Tibial nerve (tissue), 4 donors: ENCODE measurements at places on chromosomes 3 and 15.

- no peaks in the 10 kb centered on the region for H3K4me1 ChIP-seq
- no peak overlapping the region for H3K27ac ChIP-seq
- no peaks in the 10 kb centered on the region for H3K27me3 ChIP-seq
- H3K4me3 ChIP-seq: no peak overlapping the region
- DNase-seq: no peak
These were observed 89.5 kb downstream of the ZMAT3 start for GRCh38 chr3:178982137-178982536.

DNA sequence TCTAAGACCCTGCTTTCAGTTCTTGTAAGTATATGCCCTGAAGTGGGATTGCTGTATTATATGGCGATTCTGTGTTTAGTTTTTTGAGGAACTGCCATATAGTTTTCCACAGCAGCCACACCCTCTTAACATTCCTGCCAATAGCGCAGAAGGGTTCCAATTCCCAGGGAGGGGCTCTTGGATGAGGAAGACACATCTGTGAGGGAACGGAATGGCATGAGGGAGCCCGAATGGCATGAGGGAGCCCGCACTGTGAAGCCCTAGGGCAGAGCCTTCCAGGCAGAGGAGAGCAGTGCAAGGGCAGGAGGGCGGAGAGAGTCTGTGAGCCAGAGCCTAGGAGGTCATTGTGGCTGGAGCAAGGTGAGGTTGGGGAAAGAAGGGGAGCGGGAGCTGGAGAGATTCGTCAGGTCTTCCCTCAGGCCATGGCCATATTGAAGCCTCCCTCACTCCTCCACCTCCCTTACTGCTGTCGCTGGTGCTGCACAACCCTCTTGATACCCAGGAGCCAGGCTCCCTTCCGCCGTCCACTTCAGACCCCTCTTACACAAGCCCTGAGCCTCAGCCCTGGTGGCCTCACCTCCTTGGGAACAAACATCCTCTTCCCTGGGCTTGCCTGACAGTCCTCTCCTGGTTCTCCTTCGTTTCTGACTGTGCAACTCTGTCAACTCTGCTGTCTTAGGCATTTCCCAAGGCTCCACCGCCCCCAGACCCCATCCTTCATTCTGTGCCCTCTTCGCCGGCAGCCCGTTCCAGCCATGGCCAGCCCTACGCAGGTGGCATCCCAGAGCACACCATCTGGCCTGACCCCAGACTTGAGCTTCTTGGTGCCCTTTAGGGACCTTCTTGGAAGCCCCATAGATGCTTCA lies 51.4 kb downstream of the FGD5 start:
- no peaks in the 10 kb centered on the region for H3K27me3 ChIP-seq
- no peak overlapping the region for H3K4me3 ChIP-seq
- no peak for DNase-seq
- H3K27ac ChIP-seq: no peak overlapping the region
- no peaks in the 10 kb centered on the region for H3K36me3 ChIP-seq

- no peak overlapping the region for H3K27ac ChIP-seq
- no peaks in the 10 kb centered on the region for H3K27me3 ChIP-seq
- no peak overlapping the region for H3K4me3 ChIP-seq
- DNase-seq: no peak
These were observed 3.9 kb upstream of the KBTBD13 start for GRCh38 chr15:65072617-65073016.

DNA sequence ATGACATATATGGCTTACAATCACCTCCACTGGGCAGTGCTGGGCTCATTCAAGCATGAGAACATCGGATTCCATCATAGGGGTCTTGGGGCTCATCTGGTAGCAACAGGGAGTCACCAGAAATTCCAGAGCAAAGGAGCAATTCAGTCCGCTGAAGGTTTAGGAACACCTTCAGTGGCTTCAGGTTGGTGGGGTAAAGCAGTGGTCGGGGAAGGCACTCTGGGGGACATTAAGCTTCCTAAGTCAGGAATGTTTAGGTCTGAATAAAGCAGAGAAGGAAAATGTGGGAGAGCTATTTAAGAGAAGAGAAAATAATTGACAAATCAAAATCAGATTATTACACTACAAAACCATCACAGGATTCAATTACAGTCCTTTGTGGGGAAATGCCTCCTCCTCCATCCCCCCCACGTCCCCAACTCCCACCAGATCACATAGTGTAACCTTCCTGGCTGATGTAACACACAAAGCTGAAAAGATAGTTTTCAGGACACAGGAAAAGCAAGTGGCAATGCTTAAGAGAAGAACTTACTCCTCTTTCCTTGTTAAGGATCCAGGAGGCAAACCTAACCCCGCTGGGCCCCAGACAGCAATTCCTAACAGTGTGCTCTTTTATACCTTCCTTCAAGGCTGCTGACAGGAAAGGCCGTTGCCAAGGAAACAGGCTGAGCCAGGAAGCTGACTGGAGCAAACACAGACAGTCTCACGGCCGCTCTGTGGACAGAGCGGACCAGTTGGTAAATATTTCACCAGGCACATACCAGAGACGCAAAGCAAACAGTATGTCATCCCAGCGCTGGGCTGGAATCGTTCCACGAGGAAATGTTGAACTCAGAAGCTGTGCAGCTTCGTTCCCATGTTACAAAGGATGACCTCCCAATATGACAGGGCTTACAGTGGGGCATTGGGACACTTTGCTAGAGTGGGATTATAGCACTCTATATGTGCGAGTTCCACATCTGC lies 57.5 kb upstream of the LMCD1 start:
- H3K4me1 ChIP-seq: peaks cover 13% of the 10 kb centered on the region
- no peaks in the 10 kb centered on the region for H3K27me3 ChIP-seq
- H3K27ac ChIP-seq: peak overlapping the region; percentile 75
- DNase-seq: peak; percentile 56

DNA sequence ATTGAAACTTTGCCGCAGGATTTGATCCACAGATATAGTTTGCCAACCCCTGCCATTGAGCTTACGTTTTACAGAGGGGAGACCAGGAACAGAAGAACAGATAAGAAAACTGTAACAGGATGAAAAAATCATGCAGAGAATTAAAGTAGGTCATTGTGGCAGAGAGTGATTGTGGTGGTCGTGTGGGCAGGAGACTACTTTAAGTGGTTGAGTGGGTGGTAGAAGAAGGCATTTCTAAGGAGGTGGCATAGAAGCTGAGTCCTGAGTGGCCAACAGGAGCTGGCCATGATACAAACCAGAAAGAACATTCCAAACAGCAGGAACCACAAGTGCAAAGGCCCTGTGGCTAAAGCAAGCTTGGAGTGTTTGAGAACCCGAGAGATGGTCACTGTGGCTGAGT lies 34.5 kb downstream of the COLQ start:
- no peaks in the 10 kb centered on the region for H3K27me3 ChIP-seq
- H3K4me1 ChIP-seq: no peaks in the 10 kb centered on the region
- no peaks in the 10 kb centered on the region for H3K36me3 ChIP-seq
- no peak overlapping the region for H3K27ac ChIP-seq
- DNase-seq: no peak

DNA sequence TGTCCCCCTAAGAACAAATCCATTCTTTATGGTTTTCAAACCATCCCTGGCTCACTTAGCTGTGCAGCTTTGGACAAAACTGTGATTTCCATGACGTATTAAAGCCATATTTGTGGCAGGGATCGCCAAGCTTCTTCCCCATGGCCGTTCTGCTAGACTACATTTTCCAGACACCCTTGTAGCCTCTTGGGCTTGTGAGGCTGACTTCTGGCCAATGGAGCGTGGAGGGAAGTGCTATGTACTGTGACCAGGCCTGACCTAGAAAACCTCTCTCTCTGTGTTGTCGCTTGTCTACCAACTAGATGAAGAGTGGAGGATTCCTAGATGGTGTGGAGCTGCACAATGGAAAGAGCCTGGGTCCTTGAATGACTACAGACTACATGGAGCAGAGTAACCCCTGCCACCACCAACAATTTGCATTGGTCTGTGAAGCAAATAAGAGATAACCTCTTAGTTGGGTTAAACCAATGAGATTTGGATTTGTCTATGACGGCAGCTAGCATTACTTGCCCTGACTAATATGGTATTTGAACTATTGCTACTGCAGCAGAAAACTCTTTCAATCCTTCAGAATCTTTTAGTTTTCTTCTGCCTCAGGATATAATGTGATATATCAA lies 22.1 kb upstream of the MGLL start:
- H3K4me3 ChIP-seq: no peak overlapping the region
- no peaks in the 10 kb centered on the region for H3K4me1 ChIP-seq
- no peak overlapping the region for H3K27ac ChIP-seq
- H3K27me3 ChIP-seq: no peaks in the 10 kb centered on the region
- DNase-seq: no peak

GRCh38 chr15:89666184-89666857 lies 11.1 kb upstream of the KIF7 start:
- no peak for DNase-seq
- no peaks in the 10 kb centered on the region for H3K27me3 ChIP-seq
- H3K4me3 ChIP-seq: no peak overlapping the region
- no peaks in the 10 kb centered on the region for H3K36me3 ChIP-seq
- H3K27ac ChIP-seq: peak overlapping the region; percentile 91

GRCh38 chr3:195450731-195451229 lies 8.0 kb upstream of the ACAP2 start:
- no peaks in the 10 kb centered on the region for H3K36me3 ChIP-seq
- H3K27me3 ChIP-seq: no peaks in the 10 kb centered on the region
- peak; percentile 69 for DNase-seq
- H3K4me3 ChIP-seq: no peak overlapping the region
- H3K4me1 ChIP-seq: peaks cover 7% of the 10 kb centered on the region

GRCh38 chr15:96402403-96402802 lies 71.9 kb downstream of the NR2F2 start:
- H3K4me1 ChIP-seq: no peaks in the 10 kb centered on the region
- no peaks in the 10 kb centered on the region for H3K27me3 ChIP-seq
- H3K27ac ChIP-seq: no peak overlapping the region
- H3K36me3 ChIP-seq: no peaks in the 10 kb centered on the region

DNA sequence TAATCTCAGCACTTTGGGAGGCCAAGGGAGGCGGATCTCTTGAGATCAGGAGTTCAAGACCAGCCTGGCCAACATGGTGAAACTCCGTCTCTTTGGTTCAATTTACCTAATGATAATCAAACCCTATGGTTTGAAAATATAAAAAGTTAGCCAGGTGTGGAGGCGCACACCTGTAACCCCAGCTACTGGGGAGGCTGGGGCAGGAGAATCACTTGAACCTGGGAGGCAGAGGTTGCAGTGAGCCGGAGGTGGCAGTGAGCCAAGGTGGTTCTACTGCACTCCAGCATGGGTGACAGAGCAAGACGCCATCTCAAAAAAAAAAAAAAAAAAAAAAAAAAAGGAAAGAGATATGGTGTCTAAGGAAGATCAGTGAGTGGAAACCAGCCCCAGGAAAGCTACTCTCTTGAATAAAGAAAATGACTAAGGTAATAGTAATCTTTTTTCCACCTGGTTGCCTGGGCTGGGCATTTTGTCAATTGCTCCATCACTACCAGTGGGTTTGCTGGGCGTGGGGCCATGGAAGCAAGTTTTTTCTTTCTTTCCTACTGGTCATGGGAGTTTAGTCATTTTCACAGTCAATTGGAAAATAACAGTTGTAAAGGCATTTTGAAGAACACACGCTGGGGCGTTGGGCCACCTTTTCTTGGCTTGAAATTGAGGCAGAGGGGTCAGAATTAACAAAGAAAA lies 387.6 kb upstream of the RGMA start:
- peaks cover 16% of the 10 kb centered on the region for H3K4me1 ChIP-seq
- no peaks in the 10 kb centered on the region for H3K36me3 ChIP-seq
- H3K27me3 ChIP-seq: no peaks in the 10 kb centered on the region
- DNase-seq: no peak
